LHCN-M2 (cell line): ENCODE measurements at places on chromosomes 5 and 9.

DNA sequence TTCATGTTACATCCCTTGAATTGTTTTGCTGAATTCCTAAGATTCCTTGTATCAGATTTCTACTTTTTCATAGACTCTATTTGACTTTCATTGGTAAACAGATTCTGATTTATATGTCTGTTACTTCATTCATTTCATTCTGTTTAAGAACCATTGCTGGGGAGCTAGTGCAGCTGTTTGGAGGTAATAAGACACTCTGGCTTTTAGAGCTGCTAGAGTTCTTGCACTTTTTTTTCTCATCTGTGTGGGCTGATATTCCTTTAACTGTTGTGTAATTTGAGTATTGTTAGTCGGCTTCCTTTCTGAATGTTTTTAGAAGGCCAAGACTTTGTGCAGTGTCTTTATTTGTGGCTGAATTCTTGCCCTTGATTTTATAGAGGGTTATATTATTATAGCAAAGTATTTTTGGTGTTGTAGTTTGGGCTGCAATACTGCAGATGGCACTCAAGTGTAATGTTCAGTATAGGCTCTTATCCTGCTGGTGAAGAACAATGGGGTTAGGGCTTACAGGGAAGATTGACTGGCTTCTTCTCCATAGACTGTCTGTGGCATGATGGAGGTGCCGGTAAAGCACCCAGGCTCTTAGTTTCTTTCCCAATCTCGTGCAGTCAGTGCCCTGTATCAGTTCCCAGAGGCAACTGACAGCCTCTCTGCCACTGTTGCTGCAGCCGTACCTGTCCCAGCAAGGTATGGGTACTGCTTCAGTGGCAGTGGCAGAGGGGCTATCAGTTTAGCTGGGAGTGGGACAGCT is 162.2 kb downstream of the OXCT1 start:
- DNase-seq, result peak; percentile 73

DNA sequence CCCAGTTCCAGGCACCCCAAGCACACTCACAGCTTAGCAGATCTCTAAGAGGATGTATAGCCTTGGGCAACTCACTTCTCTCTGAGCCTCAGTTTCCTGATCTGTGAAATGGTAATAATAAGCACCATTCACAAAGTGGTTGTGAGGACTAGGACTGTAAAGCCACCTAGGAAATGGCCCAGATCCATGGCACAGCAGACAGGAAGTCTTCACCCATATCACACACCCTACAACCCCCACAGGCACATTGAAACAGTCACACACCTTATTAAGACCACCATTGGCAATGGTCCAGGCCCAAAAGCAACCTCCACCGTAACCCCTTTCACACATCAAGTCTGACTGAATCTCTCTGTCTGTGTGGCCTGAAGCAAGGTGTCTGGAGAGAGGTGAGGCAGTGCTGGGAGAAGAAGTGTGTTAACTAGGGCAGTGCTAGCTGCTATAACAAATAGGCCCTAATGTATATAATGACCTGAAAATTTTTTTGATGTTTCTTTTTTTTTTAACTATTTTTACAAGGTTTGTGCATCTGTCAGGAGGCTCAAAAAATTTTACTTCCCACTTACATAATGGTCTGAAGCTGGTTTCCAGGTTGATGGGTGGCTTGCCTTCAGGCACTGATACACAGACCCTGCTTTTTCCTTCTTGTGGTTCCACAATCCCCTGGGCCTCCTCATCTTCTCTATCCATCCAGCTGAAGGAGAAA is 2.4 kb upstream of the RGS14 start:
- no peak for DNase-seq

- DNase-seq, result no peak
These were observed 393.0 kb downstream of the MED10 start for GRCh38 chr5:5985332-5985731.

GRCh38 chr9:111036946-111037345 is 1.3 kb downstream of the LPAR1 start:
- peak; percentile 29 for DNase-seq

- DNase-seq, result peak; percentile 66
These were observed 130.9 kb downstream of the PALM2AKAP2 start for GRCh38 chr9:109910671-109911518.

DNA sequence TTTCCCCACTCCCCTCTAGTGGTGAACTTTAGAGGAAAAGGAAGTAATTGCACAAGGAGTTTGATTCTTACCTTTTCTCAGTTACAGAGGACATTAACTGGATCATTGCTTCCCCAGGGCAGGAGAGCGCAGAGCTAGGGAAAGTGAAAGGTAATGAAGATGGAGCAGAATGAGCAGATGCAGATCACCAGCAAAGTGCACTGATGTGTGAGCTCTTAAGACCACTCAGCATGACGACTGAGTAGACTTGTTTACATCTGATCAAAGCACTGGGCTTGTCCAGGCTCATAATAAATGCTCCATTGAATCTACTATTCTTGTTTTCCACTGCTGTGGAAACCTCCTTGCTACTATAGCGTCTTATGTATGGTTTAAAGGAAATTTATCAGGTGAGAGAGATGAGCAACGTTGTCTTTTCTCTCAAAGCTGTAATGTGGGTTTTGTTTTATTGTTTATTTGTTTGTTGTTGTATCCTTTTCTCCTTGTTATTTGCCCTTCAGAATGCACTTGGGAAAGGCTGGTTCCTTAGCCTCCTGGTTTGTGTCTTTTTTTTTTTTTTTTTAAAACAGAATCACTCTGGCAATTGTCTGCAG is 25.3 kb downstream of the SLC22A5 start:
- no peak for DNase-seq

DNA sequence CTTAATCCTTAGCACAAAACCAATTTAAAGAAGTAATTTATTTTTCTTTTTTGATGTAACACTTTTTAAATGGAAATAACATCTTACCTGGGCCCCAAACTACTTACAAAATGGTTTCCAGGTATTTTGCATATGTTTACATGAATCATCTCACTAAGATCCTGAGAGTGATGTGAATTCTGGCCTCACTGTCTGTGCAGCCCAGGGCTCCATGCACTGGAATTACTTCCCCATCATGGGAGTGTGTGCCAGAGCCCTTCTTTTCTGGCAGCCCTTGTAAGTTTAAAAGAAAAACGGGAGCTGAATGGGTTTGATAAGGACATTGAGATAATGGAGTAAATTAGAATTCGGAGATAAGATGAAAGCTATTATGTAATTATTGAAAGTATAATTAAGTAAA is 12.2 kb upstream of the F2R start:
- no peak for DNase-seq
